ENCODE measurements at places on chromosomes 3 and 15.
A peak's percentile ranks its signal among the peaks of the same experiment; 100 is the strongest.

GRCh38 chr3:195059006-195059350 lies 212.0 kb downstream of the XXYLT1 start:
- H3K36me3 ChIP-seq = no peaks in the 10 kb centered on the region
- no peak overlapping the region for H3K27ac ChIP-seq
- no peak overlapping the region for H3K4me3 ChIP-seq
- DNase-seq = no peak
- H3K27me3 ChIP-seq = no peaks in the 10 kb centered on the region
- H3K4me1 ChIP-seq = no peaks in the 10 kb centered on the region

GRCh38 chr15:41936649-41937567 lies 35.4 kb downstream of the EHD4 start:
- peak overlapping the region; percentile 86 for H3K27ac ChIP-seq
- H3K36me3 ChIP-seq = no peaks in the 10 kb centered on the region
- peak; percentile 41 for DNase-seq
- no peak overlapping the region for H3K4me3 ChIP-seq

- H3K27ac ChIP-seq = no peak overlapping the region
- H3K36me3 ChIP-seq = no peaks in the 10 kb centered on the region
- peak; percentile 59 for DNase-seq
- no peaks in the 10 kb centered on the region for H3K27me3 ChIP-seq
- no peak overlapping the region for H3K4me3 ChIP-seq
- H3K4me1 ChIP-seq = no peaks in the 10 kb centered on the region
These were observed 30.5 kb downstream of the OXSM start for GRCh38 chr3:25820366-25820765.

GRCh38 chr15:90159213-90159612 lies 41.9 kb upstream of the SEMA4B start:
- no peaks in the 10 kb centered on the region for H3K27me3 ChIP-seq
- H3K4me1 ChIP-seq = peaks cover 9% of the 10 kb centered on the region
- peak overlapping the region; percentile 52 for H3K27ac ChIP-seq

- no peaks in the 10 kb centered on the region for H3K4me1 ChIP-seq
- no peak overlapping the region for H3K4me3 ChIP-seq
- H3K27me3 ChIP-seq = no peaks in the 10 kb centered on the region
- H3K36me3 ChIP-seq = no peaks in the 10 kb centered on the region
These were observed 31.6 kb upstream of the SLC35G2 start for GRCh38 chr3:136787349-136787748.

- H3K36me3 ChIP-seq = no peaks in the 10 kb centered on the region
- no peaks in the 10 kb centered on the region for H3K27me3 ChIP-seq
These were observed 238.1 kb upstream of the SETMAR start for GRCh38 chr3:4065085-4065484.

GRCh38 chr15:94582368-94582767 lies 351.0 kb downstream of the MCTP2 start:
- no peaks in the 10 kb centered on the region for H3K4me1 ChIP-seq
- no peak overlapping the region for H3K4me3 ChIP-seq
- peak; percentile 83 for DNase-seq
- no peak overlapping the region for H3K27ac ChIP-seq

DNA sequence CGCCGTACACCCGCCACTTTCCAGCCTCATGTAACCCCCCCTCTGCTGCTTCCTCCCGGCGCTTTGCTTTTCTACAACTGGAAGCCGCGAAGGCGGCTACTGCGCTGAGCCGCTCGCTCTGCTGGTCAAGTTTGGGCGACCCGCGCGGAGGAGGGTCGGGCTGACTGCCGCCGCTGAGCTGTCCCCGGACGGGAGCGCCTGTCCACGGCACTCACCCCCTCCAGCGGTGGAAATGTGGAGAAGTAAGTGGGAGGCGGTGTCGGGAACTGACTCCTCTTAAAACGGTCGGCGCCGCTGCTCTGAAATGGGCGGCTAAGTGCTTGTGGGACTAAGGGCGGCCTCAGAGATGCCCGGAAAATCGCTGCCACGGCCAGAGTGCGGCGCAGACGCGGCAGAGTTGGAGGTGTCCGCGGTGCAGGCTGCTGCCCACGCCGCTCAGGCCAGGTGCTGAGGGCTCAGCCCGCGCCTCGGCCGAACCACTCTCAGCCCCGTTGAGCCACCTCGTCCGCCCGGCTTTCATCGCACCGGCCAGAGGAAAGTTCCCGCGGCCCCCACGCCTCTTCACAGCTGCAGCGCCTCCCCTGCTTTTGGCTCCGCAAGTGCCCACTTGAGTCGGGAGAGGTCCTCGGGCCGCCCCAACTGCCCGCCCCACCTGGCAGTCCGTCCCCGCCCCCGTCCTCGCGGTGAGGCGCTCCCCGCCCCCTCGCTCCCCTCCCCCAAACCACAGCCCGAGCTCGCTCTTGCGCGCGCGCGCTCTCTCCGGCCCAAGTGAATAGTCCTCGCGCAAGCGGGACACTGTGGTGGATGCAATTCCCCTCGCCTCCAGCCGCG lies at the start of gene EPHA6:
EPHA6 (plus strand) TSS at position 775 of the 831 bp plus-strand sequence.
- peak within 1 kb of the TSS; percentile 18 for H3K4me3 ChIP-seq
- no peak within 1 kb of the TSS for H3K27ac ChIP-seq
- DNase-seq = peak; percentile 70
- H3K4me1 ChIP-seq = peaks cover 3% of the 10 kb centered on the region

- peaks cover 3% of the 10 kb centered on the region for H3K4me1 ChIP-seq
- no peaks in the 10 kb centered on the region for H3K36me3 ChIP-seq
- DNase-seq = no peak
- no peak overlapping the region for H3K27ac ChIP-seq
These were observed 47.5 kb upstream of the IDH2 start for GRCh38 chr15:90149609-90150340.

DNA sequence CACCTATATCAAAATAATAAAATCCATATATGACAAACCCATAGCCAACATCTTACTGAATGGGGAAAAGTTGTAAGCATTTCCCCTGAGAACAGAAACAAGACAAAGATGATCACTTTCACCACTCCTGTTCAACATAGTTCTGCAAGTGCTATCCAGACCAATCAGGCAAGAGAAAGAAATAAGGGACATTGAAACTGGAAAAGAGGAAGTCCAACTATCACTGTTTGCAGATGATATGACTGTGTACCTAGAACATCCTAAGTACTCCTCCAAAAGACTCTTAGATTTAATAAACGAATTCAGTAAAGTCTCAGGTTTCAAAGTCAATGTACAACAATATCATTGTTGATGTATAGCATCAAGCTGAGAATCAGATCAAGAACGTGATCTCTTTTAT lies 35.6 kb upstream of the FGF7 start:
- H3K27ac ChIP-seq = no peak overlapping the region
- H3K4me1 ChIP-seq = no peaks in the 10 kb centered on the region
- no peaks in the 10 kb centered on the region for H3K27me3 ChIP-seq
- no peaks in the 10 kb centered on the region for H3K36me3 ChIP-seq
- DNase-seq = no peak

- H3K4me3 ChIP-seq = no peak overlapping the region
- no peak overlapping the region for H3K27ac ChIP-seq
- no peaks in the 10 kb centered on the region for H3K27me3 ChIP-seq
- H3K4me1 ChIP-seq = no peaks in the 10 kb centered on the region
These were observed 17.3 kb downstream of the NIPA2 start for GRCh38 chr15:22855791-22856190.

DNA sequence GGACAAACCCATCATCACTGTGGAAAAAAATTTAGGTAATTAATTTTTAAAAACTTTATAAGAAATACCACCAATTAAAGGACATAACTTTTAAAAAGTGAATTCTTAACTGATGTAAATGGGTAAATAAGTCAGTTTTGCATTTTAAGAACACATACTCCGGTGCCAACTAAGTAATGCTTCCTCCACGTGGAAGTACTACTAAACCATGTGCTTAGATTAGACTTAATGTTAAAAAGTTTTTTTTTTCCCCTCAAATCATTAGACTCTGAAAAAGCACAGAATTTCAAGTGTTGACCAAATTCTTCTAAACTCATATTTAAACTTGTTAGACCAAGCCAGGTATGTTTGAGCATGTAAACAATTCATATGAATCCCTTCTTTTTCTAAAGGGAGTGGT lies 242.0 kb downstream of the NFKBIZ start:
- H3K36me3 ChIP-seq = no peaks in the 10 kb centered on the region
- no peak for DNase-seq
- no peaks in the 10 kb centered on the region for H3K27me3 ChIP-seq
- no peak overlapping the region for H3K4me3 ChIP-seq

DNA sequence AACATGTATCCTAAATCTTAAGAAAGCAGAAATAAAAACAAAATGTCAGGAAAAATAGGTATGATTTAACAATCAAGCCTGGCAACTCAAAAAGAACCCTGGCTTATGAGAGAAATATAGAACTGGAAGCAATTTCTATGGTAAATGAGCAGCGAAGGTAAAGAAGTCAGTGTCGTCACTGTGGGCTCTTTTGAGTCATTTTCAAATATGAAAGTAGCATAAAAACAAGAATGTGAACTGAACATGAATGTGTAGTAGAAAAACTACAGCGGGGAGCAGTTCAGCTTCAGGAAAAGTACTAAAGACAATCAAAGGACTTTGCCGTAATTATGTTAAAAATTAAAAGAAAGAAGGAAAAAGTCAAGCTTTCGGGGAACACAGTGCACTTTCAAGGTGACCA lies 17.5 kb downstream of the LSG1 start:
- no peaks in the 10 kb centered on the region for H3K4me1 ChIP-seq
- H3K27ac ChIP-seq = no peak overlapping the region
- H3K27me3 ChIP-seq = no peaks in the 10 kb centered on the region
- H3K4me3 ChIP-seq = no peak overlapping the region
- H3K36me3 ChIP-seq = peaks cover 31% of the 10 kb centered on the region

- no peak for DNase-seq
- no peaks in the 10 kb centered on the region for H3K27me3 ChIP-seq
- no peaks in the 10 kb centered on the region for H3K4me1 ChIP-seq
- H3K27ac ChIP-seq = no peak overlapping the region
- H3K4me3 ChIP-seq = no peak overlapping the region
These were observed 454.7 kb downstream of the PYDC2 start for GRCh38 chr3:191915712-191916111.

DNA sequence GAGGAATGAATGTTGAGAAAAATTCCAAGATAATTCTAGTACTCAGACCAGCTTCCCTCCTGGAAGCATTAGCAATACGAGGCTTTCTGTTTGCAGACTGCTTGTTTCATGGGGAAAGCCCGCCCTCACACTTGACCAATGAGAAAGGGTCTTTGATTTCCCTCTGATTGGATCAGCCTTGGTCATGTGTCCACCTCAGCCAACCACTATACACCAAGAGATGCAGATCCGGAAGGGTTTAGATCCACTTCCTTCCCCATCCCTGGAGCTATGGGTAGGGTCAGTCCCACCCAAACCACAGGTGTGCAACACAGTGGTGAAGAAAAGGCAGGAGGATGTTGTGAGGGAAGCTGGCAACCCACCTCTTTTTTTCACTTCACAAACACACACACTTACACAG lies 154.7 kb downstream of the SV2B start:
- no peaks in the 10 kb centered on the region for H3K27me3 ChIP-seq
- no peak overlapping the region for H3K4me3 ChIP-seq
- no peak overlapping the region for H3K27ac ChIP-seq
- no peaks in the 10 kb centered on the region for H3K36me3 ChIP-seq

GRCh38 chr3:45368382-45368781 lies 20.0 kb upstream of the LARS2 start:
- H3K4me3 ChIP-seq = no peak overlapping the region
- no peaks in the 10 kb centered on the region for H3K27me3 ChIP-seq
- H3K27ac ChIP-seq = no peak overlapping the region
- H3K4me1 ChIP-seq = no peaks in the 10 kb centered on the region
- DNase-seq = no peak
- no peaks in the 10 kb centered on the region for H3K36me3 ChIP-seq

DNA sequence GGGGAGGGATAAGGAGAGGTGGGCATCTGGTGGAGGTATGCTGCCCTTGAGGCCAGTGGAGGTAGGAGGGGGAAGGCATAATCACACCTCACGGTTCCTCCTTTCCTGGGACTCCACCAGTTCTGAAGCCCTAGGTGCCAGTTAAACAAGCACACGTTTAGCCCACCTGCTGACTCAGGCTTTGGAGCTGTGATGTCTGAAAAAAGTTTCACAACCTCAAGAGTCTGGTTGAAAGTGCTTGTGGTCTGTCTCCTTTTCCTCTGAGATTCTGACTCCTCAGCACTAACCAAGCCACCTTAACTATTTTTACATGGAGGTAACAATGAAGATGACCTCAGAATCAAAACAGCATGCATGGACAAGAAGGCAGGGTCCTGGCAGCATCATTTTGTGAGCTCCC lies 23.0 kb downstream of the HPS3 start:
- H3K36me3 ChIP-seq = peaks cover 18% of the 10 kb centered on the region
- H3K27ac ChIP-seq = no peak overlapping the region
- no peak for DNase-seq

GRCh38 chr3:190768891-190769290 lies 93.6 kb downstream of the GMNC start:
- no peaks in the 10 kb centered on the region for H3K36me3 ChIP-seq
- peak; percentile 50 for DNase-seq
- no peaks in the 10 kb centered on the region for H3K27me3 ChIP-seq
- no peak overlapping the region for H3K27ac ChIP-seq

GRCh38 chr3:19960696-19961095 lies 13.8 kb downstream of the RAB5A start:
- H3K36me3 ChIP-seq = peaks cover 4% of the 10 kb centered on the region
- H3K4me1 ChIP-seq = peaks cover 6% of the 10 kb centered on the region
- no peak for DNase-seq
- H3K4me3 ChIP-seq = no peak overlapping the region
- no peaks in the 10 kb centered on the region for H3K27me3 ChIP-seq

- no peak overlapping the region for H3K27ac ChIP-seq
- H3K36me3 ChIP-seq = peaks cover 6% of the 10 kb centered on the region
- no peak for DNase-seq
- H3K4me3 ChIP-seq = peak overlapping the region; percentile 88
- H3K27me3 ChIP-seq = no peaks in the 10 kb centered on the region
These were observed 1.1 kb downstream of the TCTA start for GRCh38 chr3:49413338-49413734.

DNA sequence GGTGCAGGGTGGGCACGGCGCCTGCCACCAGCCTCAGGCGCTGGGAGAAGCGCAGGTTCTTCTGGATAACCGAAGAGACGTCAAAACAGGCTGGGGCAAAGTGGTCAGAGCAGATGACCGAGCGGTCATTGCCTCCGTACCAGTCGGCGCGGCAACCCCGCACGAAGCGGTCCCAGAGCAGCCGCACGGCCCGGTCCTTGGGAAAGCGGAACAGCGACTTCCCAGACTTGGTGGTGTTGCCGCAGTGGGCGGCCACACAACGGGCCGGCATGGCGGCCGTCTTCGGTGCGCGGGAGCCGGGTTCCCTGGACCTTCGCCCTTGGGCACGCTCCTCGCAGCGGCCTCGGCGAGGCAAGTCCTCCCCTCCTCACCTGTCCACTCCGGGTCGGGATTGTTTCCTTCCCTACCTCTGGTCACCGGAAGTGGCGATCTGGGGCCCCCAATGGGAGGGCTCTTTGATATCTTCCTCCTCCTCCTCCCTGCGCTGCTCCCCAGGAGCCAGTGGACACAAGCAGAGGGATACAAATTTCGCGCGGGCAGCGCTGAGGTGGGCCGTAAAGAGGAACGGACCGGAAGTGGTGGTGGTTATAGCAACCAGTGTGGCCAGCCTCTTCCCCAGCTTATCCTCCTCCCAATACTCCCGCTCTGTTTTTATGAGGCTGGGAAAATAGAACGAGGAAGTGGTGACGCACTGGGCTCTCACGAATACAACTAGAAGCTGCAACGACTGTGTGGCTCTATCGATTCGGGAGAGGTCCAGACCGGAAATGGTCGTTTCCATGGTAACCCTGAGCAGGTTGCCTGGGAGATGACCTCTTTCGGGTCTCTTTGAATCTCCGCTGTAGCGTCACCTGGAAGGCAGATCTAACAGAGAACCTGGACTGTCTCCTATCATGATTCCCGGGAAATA lies at the start of the genes LRRC49 and THAP10:
LRRC49 (plus strand) TSS at position 825 of the 910 bp plus-strand sequence; CDS start at position 894, 69 bp downstream.
THAP10 (minus strand) TSS at position 432 of the 910 bp plus-strand sequence; CDS start at position 271, 161 bp downstream.
- peak within 1 kb of the TSS; percentile 59 for H3K4me3 ChIP-seq
- H3K27ac ChIP-seq = peak within 1 kb of the TSS; percentile 86
- H3K4me1 ChIP-seq = peaks cover 3% of the 10 kb centered on the region
- peaks cover 6% of the 10 kb centered on the region for H3K36me3 ChIP-seq

GRCh38 chr3:14336749-14337598 lies 65.4 kb upstream of the SLC6A6 start:
- H3K4me3 ChIP-seq = no peak overlapping the region
- no peak for DNase-seq
- no peaks in the 10 kb centered on the region for H3K27me3 ChIP-seq
